ENCODE measurements at places on chromosomes 12 and 14.
A peak's percentile ranks its signal among the peaks of the same experiment; 100 is the strongest.

DNA sequence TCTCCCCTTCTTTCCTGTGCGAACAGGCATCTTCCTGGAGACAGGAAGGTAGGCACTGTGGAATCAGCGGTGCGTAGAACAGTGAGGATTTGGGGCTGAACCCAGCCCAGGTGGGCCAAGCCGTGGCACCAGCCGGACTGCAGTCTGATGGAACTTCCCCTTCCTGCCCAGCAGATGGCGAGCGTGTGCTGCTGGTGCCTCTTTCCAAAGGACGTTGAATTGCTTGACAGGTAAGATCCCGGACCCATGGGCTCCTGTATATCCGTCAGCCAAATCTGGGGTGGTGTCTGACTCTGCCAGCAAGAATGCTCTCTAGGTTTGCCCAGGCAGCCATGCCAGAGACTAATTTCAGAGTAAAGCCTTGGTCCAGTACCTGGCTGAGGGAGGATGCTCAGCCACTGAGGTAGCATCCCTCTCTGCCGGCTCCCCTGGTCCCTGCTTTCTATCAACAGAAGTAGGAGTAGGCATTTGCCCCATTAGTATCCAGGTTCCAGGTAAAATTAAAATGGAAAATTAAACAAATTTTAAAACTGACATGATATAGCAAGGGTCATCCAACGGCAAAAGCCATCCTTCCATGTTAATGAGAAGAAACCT, 21.1 kb upstream of the KCNA5 start:
- peak; percentile 42 for DNase-seq

- DNase-seq: no peak
Measured at GRCh38 chr12:128918481-128919260, 65.4 kb downstream of the GLT1D1 start.

GRCh38 chr14:64722842-64723447, 18.7 kb downstream of the PLEKHG3 start:
- no peak for DNase-seq

DNA sequence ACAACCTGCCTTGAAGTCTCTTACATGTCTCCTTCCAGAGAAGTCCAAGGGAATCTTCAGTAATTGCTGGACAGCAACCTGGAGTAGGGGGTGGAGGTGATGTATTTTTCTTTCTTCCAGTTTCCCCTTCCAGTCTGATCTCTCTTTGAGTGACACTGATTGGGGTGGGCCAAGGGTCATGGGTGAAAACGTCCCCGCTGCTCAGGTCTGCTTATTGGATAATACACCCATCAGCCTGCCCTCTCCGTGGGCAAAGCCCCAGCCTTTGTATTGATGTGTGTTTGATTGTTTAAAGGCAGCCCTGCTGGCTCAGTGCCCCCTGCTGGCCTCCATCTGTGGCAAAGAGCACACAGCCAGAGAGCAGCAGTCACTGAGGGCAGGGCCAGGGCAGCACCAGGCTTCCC, 35.7 kb upstream of the ATP2A2 start:
- DNase-seq: peak; percentile 36

- DNase-seq: no peak
Measured at GRCh38 chr12:27024291-27024690, 1.9 kb downstream of the MED21 start.

GRCh38 chr12:96425321-96425720, 25.1 kb upstream of the CDK17 start:
- peak; percentile 90 for DNase-seq

GRCh38 chr12:132677492-132677891, 9.7 kb downstream of the POLE start:
- no peak for DNase-seq

DNA sequence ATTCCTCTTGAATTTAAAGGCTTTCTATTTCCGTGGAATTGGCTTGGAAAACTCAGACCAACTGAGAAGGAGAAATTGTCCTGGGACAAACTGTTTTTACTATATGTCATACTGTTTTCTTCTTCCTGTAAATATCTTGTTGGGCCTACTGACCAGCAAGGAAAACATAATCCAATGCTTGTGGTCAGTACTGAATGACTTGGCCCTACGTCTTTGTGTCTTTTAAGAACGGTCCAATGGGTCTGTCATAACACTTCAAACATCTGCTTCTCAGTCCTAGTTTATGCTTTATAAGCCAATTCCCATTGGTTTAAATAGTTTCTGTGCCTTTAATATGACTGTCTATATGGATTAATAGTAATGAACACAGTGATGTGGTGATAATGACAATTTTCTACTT, 248.5 kb upstream of the DDHD1 start:
- no peak for DNase-seq

GRCh38 chr12:54411391-54412241, 7.5 kb downstream of the ITGA5 start:
- peak; percentile 99 for DNase-seq

DNA sequence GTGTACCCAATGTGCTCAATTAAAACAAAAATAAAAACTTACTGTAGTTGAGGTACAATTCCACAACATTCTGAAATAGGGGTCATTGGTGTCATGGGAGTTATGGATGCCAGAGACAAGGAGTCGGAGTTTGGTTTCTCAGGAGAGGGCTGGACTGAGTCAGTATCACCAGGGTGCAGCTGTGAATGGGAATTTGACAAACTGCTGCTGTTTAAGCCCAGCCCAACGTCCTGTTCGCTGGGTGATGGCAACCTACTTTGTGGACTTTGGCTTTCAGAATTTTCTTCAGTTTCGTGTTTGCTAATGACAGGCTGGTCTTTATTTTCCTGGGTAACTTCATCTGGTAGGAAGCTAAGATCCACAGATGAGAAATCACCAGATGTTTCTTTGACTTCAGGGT, 3.9 kb downstream of the TBPL2 start:
- DNase-seq: no peak

DNA sequence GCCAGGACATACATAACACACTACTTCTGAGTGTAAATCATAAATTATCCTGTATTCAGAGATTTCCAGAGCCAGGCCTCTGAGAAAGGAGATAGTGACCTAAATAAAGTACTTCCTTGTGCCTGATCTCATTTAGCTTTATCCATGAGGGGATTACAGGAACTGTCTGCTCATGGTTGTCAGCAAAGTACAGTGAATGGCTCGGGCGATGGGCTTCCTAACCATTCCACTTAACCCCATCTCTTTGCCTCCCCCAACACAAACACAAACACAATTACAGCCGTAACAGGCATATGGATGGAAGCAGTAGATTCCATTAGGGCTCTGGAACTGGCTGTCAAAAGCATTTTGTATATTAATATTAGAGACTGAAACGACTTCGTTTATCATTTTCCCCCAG, 206.7 kb upstream of the CPNE8 start:
- DNase-seq: no peak

Measured in EL (cell line).